ENCODE measurements at places on chromosomes 5 and 9. TPM values are rescaled to one million over a fixed set of nuclear protein-coding genes. Genes with fewer than 3 reads are reported as not detected.

Gene FOXD4
- 0.26 TPM for total RNA-seq

Gene MEF2C
- 3.4 TPM for total RNA-seq

Gene SPINK6
- total RNA-seq = not detected

Gene MROH2B
- not detected for total RNA-seq

Gene MEGF10
- 12.4 TPM for total RNA-seq

Gene NEUROG1
- not detected for total RNA-seq

Gene FAM153A
- total RNA-seq = not detected

Gene GKAP1
- 4.8 TPM for total RNA-seq

Gene NUTM2F
- not detected for total RNA-seq

Gene FAXDC2
- 9.6 TPM for total RNA-seq

Gene WDR38
- total RNA-seq = not detected

Gene SLC45A2
- total RNA-seq = not detected

Gene GRM6
- not detected for total RNA-seq

Gene PCDHGB3
- 0.26 TPM for total RNA-seq

DNA sequence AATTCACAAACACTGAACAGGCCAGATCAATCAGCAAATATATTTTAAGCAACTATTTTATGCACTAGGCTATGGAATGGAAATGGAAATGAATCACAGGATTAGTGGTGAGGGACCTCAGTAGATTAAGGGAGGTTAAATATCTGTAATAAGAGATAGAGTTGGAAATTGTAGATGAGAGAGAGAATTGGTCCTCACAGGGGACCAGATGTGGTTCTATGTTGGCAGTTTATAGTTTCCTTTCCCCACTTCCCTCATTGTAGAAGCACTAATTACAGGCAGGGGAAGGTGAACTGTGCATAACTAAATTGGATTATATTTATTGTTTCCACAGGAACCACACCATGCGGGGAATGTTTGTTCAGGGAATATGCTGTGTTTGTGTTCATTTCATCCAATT, 496.2 kb downstream of the ARHGEF28 start:
- DNase-seq = no peak

DNA sequence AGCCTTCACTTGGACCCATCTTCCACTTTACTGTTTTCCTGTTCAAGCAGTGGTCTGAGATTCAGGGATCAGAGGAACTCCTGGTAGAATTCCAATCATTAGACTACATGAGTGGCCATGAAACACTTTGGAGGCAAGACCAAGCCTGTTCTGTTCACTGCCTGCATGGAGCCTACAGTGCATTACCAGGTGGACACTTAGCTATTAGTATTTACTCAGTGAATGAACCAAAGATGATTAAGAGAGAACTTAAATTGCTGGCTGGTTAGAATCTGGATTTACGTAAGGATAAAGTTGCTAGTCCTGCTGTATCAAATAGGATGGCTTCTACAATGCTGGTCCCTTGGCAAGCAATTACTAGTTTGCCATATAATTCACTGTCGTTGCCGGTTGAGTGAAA, 245.5 kb downstream of the ARRDC3 start:
- no peak for DNase-seq

GRCh38 chr5:1563051-1563461, 39.3 kb upstream of the LPCAT1 start:
- DNase-seq = no peak

DNA sequence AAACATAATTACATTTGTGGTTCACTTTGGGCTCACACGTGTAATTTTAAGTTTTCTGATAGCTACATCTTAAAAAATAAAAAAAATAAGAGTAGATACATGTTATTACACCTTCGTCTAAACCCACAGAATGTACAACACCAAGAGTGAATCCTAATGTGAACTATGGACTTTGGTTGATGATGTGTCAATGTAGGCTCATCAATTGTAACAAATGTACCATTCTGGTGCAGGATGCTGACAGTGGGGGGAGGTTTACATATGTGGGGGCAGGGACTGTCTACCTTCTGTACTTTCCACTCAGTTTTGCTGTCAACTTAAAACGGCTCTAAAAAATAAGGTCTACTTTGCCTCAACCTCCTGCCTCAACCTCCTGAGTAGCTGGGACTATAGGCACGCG, 2.5 kb upstream of the RECK start:
- no peak for DNase-seq

GRCh38 chr9:37370282-37370681, 52.2 kb upstream of the GRHPR start:
- no peak for DNase-seq

- no peak for DNase-seq
Observed at GRCh38 chr5:168851902-168852321, 272.7 kb upstream of the PANK3 start.

DNA sequence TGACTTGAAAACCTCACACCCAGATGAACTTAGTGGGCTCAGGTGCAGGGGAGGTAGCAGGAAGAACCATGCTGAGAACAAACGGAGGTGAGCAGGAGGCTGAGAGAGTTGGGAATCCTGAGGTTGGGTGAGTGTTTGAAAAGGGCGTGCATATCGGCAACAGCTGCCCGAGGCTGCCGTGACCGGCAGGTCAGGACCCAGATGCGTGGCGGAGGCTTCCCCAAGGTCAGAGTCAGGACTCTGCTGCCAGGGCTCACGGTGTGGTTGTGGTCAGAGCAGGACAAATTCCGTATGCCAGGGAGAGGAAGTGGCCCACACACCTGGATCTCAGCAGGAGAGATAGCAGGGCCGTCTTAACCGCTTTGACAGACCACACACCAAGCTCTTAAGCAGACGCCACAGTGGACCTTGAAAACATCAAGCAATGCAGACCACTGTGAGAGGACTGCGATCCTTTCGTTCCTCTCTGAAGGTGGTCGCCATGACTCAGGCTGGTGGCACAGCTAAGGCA, 43.1 kb downstream of the ADAMTS16 start:
- peak; percentile 64 for DNase-seq

DNA sequence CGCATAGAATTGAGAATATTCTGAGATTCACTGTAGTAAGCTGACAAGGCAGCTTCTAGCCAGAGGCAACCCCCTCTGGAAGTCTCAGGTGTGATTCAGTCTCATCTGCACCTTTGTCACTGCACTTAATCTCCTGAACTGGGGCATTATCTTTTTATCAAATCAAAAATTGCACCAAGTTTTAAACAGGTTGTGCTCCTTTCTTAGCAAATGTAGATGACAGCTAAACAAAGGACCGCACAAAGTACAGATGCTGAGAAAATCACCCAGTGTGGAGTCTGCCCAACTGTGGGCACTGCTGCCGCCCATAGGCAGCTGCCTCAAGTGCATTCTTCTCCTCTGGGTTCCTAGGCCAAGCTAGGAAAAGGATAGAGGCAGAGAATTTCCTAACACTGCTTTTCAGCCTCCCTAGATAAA, 51.1 kb downstream of the STARD4 start:
- peak; percentile 60 for DNase-seq

DNA sequence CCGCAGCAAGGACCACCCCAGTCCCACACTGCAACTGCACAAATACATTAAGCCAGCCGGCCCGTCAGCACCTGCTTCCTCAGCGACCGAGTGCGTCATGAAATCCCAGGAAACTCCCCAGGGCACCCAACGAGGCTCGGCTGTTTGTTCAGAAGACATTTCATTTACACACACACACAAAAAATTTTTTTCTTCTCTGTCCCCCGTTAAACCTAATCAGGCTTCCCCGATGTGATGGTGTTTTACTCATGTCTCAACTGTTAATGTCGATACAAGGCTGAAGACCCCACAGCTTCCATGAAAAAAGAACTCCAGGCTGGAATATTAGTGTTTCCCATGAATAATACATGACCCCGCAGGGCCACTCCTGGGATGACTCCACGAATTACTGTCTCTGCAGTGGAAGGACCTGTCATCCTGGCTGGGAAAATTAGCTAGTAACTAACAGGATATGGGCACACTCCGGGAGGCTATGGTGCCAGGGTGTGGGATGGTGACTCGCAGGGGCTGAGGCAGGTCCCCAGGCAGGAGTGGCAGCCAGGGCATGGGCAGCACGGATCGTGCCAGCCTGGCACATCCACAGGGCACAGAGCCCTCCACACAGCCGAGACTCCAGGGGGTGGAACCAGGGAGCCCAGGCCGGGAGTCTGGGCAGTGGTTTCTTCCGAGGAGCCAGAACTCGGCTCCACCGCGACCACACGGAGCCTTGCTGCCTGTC, 102.4 kb downstream of the VAV2 start:
- peak; percentile 71 for DNase-seq

GRCh38 chr9:120438836-120439546, 141.0 kb downstream of the CDK5RAP2 start:
- DNase-seq = peak; percentile 39

- DNase-seq = peak; percentile 54
Observed at GRCh38 chr5:181111010-181111409, 20.0 kb downstream of the OR2V1 start.

- DNase-seq = peak; percentile 28
Observed at GRCh38 chr9:33379666-33380389, 22.5 kb downstream of the AQP7 start.

- no peak for DNase-seq
Observed at GRCh38 chr5:160702934-160703333, 149.1 kb downstream of the ATP10B start.

GRCh38 chr5:134138416-134139376, 24.2 kb downstream of the TCF7 start:
- no peak for DNase-seq

DNA sequence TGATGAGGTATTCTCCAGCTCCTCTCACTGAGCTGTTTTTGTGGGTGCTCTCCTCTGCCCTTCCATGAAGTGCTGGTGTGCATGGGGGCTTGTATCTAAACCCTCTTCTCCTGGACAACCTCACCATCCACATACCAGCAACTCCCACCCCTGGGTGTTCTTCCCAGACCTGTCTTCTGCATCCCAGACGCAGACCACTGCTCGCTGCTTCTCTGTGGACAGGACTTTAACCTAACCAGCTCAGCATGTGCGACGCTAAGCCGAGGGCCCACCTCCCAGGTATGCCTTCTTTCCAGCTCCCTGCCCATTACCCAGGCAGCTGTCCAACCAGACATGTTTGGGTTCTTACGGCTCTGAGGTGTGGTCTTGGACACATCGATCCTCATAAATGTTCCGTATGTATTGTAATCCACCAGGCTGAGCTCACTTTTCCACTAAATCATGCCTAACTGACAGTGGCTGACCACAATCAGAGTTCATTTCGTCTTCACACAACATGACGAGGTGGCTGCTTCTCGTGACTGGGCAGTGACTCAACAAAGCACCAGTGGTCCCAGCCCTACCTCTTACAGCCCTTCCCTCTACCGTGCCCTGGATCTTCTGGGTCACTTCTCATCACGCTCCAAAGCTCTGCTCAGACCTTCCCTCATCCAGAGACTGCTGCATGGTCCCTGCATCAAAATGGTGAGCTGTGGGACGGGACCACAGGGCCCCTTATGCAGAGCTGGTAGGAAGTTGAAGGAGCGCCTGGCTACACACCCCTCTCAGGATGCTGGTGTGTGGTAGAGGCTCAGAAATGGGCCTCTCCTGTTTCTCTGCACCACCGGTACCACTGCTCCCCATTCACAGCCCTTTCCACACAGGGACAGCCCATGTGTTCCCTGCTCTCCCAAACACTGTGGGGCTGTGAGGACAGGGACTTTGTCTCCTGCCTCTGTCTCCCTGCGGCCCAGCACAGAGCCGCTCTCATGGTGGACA, 9.6 kb upstream of the PTGES2 start:
- DNase-seq = peak; percentile 13

DNA sequence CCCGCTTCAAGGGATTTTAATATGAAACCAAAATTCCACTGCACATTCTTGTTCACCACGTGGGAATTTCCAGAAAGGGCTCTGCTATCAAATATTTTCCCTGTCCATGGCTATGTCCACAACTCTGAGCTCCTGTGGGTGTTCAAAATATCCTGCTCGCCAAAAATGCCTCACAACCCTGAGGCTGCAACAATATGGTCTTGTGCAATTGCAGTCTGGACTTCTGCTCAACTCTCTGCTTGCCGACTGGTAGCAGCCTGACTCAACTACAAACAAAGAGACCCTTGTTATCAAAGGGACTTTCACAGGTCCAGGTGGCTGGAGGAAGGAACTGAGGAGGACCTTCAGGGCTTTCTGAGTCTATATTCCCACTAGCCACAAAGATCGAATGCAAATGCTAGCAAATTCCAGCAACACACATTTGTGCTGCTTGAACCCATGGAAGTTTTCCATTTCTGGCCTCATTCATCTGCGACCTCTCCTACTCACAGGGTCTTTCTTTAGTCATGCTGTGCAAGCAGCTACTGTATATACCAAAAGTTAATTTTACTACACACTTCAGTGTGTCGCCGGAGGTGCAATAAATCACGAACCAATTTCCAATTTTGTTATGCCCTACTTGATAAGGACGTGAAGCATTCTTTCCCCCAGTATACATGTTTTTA, 169.2 kb upstream of the SLC30A5 start:
- DNase-seq = no peak

DNA sequence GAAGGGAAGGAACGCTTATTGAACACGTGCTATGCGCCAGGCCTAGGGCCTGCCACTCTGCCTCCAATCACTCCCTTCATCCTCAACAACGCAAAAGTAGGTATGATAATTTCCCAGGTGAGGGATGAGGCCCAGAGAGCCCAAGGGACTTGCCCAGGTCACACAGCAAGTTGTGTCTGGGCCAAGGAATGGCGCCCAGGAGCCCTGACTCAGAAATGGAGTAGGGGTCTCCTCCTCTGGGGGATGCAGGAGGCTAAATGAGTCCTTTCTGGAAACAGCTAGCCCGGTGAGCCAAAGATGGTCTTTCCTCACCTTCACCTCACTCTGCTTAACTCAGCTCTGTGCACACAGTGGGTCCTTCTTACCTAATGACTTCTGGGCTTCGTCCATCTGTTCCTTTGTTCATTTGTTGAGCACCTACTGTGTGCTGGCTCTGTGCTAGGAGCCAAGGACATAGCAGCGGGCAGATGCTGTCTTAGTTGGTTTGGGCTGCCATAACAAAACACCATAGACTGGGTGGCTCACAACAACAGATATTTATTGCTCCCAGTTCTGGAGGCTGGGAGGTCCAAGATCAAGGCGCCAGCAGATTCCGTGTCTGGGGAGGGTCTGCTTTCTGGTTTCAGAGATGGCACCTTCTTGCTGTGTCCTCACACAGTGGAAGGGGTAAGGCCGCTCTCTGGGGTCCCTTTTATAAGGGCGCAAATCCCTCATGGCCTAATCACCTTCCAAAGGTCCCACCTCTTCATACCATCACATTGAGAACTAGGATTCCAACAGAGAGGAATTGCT, 22.3 kb upstream of the NEURL1B start:
- DNase-seq = no peak

DNA sequence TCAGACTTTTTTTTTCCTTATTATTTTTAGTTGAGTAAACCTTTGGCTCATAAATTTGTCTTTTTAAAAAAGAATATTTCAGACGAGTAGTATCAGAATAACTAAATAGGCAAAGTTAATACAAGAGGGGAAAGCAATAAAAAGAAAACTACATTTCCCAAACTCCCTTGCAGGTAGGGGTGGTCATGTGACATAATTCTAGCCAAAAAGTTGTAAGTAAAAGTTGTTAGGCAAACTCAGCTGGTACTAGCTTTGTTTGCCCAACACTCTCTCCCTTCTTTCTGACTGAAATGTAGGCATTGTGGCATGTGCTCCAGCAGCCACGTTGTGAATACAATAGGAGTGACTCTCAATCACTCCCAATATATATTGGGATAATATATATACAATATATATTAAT, 20.9 kb downstream of the GIN1 start:
- DNase-seq = no peak

All from H7 (cell line).